Stimulated activated CD4-positive, alpha-beta T cell treated with anti-CD3 and anti-CD28 coated beads, Interleukin-1b, Interleukin-23, amount 100 ng/mL, for 24 hours (primary cell): ENCODE measurements at places on chromosomes 16 and 17.
A peak's percentile ranks its signal among the peaks of the same experiment; 100 is the strongest.

GRCh38 chr17:40647624-40648383 is at the start of gene SMARCE1:
TSS of gene SMARCE1 (minus strand) at chr17:40647818. CDS start at chr17:40645802, 2,016 bp downstream.
- peak; percentile 55 for DNase-seq

DNA sequence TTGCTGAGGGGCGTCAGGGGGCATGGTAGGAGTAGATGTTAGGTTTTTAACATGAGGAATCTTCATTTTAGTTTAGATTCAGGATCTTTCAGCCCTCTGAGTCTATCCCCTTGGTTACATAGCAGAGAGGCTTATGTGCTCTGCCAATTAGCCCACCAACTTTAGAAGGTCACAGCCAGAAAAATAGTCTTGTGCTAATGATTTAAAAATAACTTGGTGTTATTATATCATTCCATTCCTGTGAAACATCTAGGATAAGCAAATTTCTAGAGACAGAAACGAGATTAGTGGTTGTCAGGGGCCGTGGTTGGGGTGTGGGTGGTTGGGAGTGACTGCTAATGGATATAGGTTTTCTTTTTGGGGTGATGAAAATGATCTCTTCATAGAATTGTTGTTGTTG is 183.7 kb downstream of the SNX29 start:
- no peak for DNase-seq

GRCh38 chr17:28043741-28044140 is 1.3 kb downstream of the NLK start:
- DNase-seq: no peak

DNA sequence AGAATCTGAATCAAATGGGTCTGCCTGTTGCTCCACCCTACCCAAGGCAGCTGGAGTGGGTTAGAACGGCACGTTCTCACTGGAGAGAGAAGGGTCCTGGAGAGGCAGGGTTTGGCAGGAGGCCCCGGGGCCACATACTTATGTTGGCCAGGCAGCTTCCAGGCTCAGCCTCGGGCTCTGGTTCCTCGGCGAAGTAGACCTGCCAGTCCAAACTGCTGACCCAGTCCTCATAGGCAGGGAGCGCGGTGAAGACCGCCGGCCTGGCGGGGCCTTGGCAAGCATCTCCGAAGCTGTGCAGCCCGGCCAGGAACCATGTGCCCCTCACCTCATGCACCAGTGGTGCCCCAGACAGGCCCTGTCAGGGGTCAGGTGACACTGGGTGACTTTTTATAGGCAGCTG is 4.8 kb downstream of the PRSS53 start:
- no peak for DNase-seq

GRCh38 chr16:54241525-54241924 is 45.1 kb downstream of the IRX3 start:
- DNase-seq: no peak
